ENCODE measurements at places on chromosomes 7 and 10.

- peak; percentile 92 for DNase-seq
Observed at GRCh38 chr10:43606323-43607198, at the start of gene ZNF485. ZNF485 (plus strand) TSS chr10:43606438; CDS start chr10:43607051, 613 bp downstream.

DNA sequence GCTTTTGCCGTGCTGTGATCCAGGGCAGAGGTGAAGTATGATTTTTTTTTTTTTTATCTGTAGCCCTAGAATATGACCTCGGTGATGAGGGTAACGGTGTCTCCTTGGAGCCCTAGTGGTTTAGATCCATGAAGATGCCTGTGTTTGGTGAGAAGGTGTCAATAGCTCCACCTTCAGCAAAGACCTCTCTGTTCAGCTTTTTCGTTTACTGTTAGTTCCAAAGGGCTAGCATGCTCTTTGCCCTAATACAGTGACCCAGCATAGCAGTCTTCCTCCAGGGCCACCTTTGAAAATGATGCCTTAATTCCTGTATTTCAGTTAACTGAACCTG is 746 bp upstream of the MRPS16 start:
- DNase-seq, result no peak

- DNase-seq, result no peak
Observed at GRCh38 chr7:156107957-156108356, 295.7 kb upstream of the SHH start.

GRCh38 chr7:116211006-116211912 is 920 bp downstream of the TES start:
- peak; percentile 93 for DNase-seq
